ENCODE measurements at places on chromosomes 12 and 14.

DNA sequence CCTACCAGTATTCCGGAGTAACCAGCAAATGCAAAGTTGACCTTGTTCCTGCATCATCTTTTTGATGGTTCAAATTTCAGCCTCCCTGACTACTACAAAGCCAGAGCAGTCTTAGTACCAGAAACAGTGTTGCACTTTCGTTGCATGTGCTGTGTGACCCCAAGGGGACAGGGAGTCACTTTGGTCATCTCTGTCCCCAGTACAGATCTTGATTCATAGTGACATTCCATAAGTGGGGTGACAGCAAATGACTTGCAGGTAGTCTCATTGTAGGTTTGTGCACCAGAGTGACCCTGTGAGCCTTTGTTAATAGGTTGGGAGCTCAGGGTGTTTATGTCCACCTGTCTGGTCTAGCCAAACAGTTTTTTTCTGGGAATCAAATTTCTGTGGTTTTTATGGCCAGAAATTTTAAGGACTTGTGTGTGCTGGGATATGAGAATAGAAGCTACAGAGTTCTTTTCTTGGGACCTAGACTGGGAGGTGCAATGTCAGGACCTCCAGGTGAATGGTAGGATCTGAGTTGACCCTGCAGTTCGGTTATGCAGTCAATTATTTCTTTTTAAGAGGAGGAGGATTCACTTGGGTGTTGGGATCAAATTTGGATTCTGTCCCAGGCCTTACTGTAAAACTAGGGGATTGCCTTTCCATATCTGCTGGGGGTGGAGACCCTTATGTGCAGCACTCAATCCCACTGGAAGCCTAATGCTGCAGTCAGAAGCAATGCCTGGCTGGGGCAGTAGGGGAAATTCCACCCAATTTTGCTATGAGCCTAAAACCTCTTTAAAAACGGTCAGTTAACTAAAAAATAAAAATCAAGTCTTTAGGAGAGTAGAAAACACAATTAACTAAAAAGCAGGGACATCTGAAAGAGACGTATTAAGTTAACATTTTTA is 10.1 kb downstream of the EIF5 start:
- no peak for DNase-seq

- no peak for DNase-seq
These were observed 4.5 kb downstream of the TCTN2 start for GRCh38 chr12:123675436-123675835.

DNA sequence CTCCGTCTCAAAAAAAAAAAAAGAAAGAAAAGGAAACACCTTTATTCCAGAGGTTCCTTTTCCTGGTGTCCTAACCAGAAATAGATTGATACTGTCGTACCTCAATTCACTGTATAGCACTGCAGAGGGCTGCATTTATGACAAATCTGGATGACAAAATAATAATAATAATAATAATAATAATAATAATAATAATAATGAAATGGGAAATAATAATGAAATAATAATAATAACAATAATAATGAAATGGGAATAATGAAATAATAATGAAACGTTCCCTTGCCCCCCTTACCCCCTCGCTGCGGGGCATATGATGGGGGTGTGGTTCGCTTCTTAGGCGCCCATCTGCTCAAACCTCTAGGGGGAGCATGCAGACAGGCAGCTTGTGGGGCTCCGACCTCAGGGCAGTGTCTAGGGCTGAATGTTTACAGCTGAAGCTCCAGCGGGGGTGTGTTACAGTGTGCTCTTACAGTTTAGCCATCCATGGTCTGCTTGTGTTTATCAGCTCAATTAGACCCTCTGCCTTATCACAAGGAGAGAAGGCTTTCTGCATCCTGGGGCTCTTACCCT is 1088.3 kb upstream of the SEL1L start:
- no peak for DNase-seq

- no peak for DNase-seq
These were observed 1320.9 kb upstream of the FLRT2 start for GRCh38 chr14:84209031-84209430.

- no peak for DNase-seq
These were observed 152.0 kb downstream of the DACT1 start for GRCh38 chr14:58789736-58790135.

DNA sequence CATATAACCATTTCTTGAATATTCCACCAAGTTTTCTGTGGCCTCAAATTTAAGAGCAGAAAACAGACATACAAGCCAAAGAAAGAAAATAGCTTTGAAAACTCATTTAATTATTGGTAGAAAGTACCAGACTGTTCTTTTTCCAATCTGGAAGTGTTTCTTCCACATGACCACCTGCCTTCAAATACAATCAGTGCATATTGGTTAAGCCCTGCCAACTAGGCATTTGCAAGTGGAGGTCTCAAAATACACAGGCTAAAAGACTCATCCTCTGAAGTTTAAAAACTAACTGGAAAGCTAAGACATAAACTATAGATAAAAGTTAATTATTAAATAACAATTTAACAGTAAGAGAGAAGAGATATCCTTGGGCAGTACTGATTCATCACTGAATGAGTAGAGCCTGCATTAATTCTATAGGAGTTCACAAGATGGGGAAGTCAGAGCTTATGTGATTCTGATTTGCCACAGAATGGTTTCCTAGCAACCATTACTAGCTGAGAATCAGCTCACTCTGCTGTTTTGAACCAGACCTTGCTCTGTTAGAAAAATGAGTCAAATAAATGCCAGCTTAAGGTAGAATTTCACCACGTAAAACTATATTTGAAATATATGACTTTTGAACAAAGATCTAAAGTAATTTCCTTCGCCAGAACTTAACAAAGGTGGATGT is 433.8 kb downstream of the FUT8 start:
- no peak for DNase-seq

DNA sequence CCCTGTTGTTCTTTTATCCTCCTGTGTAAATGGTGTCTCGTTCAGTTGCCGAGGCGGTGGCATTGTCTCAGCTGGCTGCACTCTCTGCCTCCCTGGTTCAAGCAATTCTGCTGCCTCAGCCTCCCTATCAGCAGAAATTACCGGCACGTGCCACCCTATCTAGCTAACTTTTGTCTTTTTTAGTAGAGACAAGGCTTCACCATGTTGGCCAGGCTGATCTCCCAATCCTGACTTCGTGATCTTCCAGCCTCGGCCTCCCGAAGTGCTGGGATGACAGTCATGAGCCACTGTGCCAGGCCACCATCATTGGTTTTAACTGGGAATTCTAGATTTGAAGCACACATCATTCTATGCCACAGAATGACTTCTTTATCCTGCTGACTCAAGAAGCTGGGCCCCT is 175.3 kb upstream of the ALG10B start:
- no peak for DNase-seq

DNA sequence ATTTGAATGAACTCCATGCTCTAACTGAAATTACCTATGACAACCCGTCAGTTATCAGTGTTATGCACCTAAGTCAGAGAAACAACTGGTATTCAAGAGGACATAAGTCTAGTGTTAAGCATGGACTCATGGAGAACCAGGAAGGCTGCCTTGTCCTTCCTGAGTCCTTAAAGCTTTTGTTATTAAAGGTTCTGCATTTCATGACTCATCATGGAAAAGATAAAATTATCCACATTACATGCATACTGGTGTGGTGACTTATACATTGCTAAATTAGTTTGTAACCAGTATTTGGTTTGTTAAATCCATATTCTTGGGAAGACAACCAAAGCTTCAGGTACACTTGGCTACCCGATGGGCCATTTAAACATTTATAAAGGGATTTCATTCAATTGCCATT is 6.5 kb upstream of the OR4E1 start:
- no peak for DNase-seq

- no peak for DNase-seq
These were observed 327.9 kb upstream of the DIO3 start for GRCh38 chr14:101233391-101233790.

GRCh38 chr14:92687681-92688433 is 60.6 kb downstream of the LGMN start:
- peak; percentile 80 for DNase-seq

DNA sequence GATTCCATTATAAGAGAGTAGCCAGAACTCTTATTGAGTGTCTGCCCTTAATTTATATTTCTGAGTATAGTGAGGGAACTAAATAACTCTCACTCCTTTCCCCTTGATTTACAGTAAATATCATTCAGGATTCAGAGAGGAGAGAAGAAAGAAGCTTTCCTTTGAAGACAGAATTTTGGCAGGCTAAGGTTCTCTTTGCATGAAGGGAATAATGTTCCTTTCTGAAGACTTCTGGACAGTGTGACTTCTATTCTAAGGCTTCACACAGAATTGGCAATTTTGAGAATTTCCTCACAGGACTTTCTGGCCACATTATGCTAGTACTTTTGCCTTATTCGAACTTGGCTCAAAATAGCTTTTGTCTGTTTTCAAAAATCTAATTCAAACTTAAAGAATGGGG is 352.2 kb upstream of the FBXO33 start:
- DNase-seq: no peak

DNA sequence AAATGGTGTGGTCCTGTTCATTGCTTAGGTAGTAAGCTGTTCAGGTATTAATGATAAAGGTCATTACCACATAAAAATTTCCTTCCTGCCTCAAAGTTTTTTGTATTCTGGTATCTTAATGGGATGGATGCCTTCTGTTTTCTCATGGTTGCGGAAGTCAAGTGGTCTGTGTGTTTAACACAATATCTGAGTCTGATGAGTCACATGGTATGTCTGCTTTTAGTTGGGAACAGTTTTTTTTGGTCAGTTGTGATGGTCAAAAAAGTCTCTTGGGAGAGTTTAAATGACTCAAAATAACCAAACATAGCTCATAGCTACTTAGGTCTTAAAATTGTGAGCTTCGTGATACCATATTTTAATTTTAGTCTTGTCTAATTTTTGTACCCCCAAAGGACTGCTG is 40.7 kb downstream of the STK38L start:
- DNase-seq: no peak

DNA sequence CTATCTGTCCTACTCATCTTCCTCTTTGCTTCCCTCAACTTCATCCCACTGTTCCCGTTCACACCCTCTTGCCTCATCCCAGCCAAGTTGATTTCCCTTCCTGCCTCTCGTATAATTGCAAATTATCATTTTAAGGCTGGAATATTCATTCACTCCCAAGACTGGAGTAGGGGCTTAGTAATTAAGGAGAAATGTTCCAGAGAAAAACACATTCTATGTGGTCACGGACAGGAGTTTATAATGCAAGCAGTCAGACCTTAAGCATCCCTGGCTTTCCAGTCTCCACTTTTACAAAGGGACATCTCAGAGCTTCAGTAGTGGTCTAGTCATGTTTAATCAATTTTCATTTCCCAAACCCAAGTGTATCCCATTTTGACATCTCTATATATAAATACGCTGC is 54.9 kb downstream of the TMEM132D start:
- DNase-seq: no peak

- DNase-seq: no peak
These were observed 3.8 kb upstream of the ASIC1 start for GRCh38 chr12:50053583-50053982.

- DNase-seq: no peak
These were observed 134.5 kb downstream of the SLC38A1 start for GRCh38 chr12:46134205-46134811.

DNA sequence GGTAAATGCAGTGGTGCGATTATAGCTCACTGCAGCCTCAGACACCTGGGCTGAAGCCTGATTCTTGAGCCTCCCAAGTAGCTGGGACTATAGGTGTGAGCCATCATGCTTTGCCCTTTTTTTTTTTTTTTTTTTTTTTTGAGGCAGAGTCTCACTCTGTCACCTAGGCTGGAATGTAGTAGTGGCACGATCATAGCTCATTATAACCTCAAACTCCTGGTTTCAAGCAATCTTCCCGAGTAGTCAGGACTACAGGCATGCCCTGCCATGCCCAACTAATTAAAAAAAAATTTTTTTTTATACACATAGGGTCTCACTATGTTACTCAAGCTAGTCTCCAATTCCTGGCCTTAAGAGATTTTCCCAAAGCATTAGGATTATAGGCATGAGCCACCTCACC is 6.9 kb downstream of the ATP2A2 start:
- DNase-seq: no peak

DNA sequence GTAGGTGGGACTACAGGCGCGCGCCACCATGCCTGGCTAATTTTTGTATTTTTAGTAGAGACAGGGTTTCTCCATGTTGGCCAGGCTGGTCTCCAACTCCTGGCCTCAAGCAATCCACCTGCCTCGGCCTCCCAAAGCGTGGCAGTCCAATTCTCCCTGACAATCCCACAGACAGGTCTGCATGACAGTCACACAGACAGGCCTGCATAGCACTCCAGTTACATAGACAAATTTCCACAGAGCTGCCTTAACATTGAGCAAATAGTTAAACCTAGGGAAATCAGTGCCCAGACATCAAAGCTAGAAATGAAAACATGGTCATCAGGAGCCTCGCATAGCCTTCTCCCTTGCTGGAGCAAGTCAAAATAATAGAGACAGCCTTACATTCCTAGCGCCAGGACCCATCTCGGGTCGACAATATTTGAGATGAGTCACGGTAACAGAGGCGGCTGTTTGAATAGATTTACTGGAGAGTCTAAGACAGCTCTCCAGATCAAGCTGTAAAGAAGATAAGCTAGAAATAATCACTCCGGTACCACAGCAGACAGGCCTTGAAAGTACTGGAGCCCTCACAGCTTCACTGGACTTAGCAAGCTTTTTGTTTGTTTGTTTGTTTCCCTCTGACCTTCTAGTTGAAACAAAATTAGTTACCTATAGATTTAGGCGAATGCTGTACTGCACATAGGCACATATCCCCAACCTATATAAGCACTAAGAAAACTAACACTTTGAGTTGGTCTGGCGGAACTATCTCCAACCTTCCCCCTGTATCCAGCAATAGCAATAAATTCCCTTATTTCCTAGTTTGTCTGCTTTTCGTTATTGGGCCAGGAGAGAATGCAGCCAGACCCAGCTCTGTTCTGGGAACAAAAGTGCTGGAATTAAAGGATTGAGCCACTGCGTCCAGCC is 23.8 kb upstream of the PYROXD1 start:
- no peak for DNase-seq

DNA sequence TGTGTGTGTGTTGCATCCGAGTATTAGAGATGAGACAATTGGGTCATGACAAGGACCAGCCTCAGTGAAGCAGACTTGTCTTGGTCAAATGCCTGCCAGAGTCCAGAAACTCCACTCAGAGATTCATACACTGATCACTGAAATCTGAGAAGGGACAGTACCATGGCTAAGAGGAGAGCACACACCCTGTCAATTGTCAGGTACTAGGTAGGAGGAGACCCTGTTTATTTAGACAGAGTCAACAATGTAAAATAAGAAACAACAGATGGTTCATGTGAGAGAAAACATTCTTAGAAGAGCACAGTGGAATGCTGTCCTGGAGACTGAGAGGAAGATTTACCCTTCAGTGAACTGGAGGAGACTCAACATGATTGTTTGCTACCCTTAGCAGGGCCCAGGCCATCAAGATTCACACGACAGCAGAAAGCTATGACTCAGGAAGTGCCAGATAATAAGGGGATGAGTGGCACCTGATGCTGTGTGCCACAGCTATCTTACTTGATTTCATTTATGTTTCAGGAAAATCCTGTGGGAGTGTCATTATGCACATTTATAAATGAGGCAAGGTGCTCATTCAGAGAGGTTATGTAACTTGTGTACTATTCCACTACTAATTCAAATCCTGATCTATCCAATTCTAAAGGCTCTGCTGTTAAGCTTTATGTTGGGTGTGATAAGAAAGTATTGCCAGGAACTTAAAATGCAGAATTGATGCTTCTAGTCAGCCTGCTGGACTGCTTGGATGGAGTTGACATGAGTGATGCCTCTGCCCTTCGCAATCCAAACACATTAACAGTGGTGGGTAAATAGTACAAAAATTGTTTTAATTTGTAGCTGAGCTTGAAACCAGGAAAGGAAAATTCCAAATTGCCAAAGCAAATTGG is 136.6 kb upstream of the NEDD1 start:
- DNase-seq: no peak

- no peak for DNase-seq
These were observed 11.6 kb downstream of the SETD3 start for GRCh38 chr14:99468836-99469592.

GRCh38 chr12:10551375-10551774 is 45.7 kb downstream of the EIF2S3B start:
- peak; percentile 75 for DNase-seq
